Left lobe of liver (tissue), 2 donors: ENCODE measurements at places on chromosomes 4 and X. TPM values are rescaled to one million over a fixed set of nuclear protein-coding genes. Genes with fewer than 3 reads are reported as not detected.

UGT2B7 gene
- total RNA-seq = 218 TPM

NHSL2 gene
- total RNA-seq = 1.3 TPM

DRP2 gene
- not detected for total RNA-seq

LRIT3 gene
- total RNA-seq = 0.08 TPM

UNC5C gene
- 0.86 TPM for total RNA-seq

GRCh38 chrX:103704863-103705262 is 5.8 kb upstream of the TMEM31 start:
- no peak for DNase-seq

- DNase-seq = no peak
Observed at GRCh38 chrX:24268786-24269185, 45.1 kb downstream of the SUPT20HL2 start.

- no peak for DNase-seq
Observed at GRCh38 chr4:172830295-172830764, 338.3 kb upstream of the GALNT7 start.

- DNase-seq = no peak
Observed at GRCh38 chrX:115029440-115029839, 12.0 kb upstream of the IL13RA2 start.

GRCh38 chr4:109440948-109441347 is 7.3 kb downstream of the SEC24B start:
- DNase-seq = no peak

GRCh38 chr4:47590325-47590724 is 105.2 kb downstream of the ATP10D start:
- DNase-seq = no peak

- no peak for DNase-seq
Observed at GRCh38 chrX:46849933-46850332, 13.1 kb downstream of the RP2 start.

- no peak for DNase-seq
Observed at GRCh38 chr4:13528821-13529127, 15.5 kb downstream of the NKX3-2 start.

GRCh38 chr4:152935631-152936445 is at the start of gene FHDC1:
FHDC1 (plus strand) TSS chr4:152936323; CDS start chr4:152943058, 6,735 bp downstream.
- peak; percentile 70 for DNase-seq

DNA sequence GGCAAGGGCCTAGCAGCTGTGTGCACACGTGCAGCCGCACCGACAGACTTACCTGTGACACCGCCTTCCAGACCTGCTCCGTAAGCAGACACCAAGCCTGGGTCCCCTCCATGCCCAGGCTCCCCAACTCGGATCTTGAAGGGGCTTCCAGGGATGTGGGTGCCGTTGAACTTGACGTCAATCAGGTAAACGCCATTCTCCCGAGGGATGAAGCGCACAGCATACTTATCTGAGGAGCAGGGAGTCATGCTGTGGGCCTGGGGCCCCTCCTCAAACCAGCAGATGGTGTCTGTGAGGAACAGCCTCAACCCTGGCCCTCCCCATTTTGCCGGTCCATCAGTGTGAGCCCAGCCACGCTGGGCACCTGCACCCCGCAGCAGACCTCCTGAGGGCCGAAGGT is 24.5 kb downstream of the FLNA start:
- DNase-seq = no peak

- no peak for DNase-seq
Observed at GRCh38 chr4:100581337-100581736, 63.5 kb upstream of the EMCN start.

SPANXN5 gene
- not detected for total RNA-seq

- DNase-seq = no peak
Observed at GRCh38 chr4:173159791-173160190, 8.8 kb upstream of the GALNT7 start.

- no peak for DNase-seq
Observed at GRCh38 chr4:161991811-161992210, 172.0 kb downstream of the FSTL5 start.

FMR1NB gene
- not detected for total RNA-seq

- DNase-seq = no peak
Observed at GRCh38 chr4:53861856-53862610, 202.4 kb downstream of the CHIC2 start.

GRCh38 chr4:15262396-15262795 is 165.4 kb upstream of the C1QTNF7 start:
- no peak for DNase-seq

DNA sequence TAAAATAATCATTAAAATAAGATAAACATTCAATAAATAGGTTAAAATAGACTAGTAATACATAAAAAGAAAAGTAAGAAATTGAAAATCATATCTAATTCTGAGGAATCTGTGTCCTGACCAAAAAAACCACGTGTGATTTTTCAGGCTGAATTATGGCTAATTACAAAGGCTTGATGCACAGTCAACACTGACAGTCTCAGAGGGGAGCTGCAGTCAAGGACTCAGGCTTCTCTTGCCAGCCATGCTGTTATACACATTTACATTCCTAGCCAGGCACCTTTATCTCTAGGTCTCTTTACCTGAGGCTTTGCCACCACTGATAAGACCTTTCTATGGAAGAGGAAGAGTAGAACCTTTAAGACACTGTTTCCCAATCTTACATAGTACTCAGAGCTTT is 1737.7 kb upstream of the PCDH10 start:
- no peak for DNase-seq

DNA sequence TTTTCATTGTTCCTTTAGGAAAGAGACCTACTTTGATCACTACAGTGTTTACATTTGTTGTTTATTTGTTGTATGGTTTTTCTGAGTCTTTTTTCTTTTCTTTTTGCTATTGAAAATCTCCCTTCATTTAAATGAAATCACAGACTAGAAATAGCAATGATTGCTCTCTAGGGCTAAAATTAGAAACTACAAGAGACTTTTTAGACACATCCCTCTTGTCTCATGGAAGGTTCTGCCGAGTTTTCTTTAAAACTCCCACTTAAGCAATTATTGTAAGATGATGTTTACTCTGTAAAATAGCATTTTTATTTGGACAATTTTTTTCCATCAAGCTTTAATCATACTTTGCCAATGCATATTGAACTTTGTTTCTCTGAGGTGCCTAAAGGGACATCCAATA is 136.6 kb downstream of the PALLD start:
- DNase-seq = no peak

ARHGEF38 gene
- 0.23 TPM for total RNA-seq

NXF2B gene
- not detected for total RNA-seq

- DNase-seq = no peak
Observed at GRCh38 chr4:87947381-87948160, 27.9 kb upstream of the SPP1 start.

DNA sequence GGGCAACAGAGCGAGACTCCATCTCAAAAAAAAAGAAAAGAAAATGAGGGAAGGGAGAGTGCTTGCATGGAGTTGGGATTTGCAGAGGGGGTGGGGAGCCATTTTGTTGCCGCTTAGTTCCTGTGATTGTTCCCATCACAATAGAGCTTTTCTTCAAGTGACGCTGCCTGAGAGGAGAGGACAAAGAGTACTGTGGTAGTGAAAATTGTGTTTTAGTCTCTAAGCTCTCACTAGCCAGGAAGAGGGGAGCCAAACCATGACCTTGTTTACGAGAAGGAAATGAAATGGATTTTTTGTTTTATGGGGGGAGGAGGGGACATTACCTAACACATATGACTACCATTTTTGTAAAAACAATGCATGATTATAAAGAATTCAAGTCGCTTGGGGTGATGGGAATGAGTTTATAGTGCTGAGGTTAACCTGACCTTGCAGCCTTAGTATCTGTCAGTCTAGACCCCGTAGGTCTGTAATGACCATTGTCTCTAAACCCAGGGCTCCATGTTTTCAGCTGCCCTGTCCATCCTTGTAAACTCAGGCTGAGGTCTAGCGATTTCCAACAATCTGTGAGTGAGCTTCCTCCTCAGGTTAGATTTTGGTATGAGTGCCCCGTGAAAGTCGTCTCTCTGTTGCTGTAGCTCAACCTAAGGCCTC is 18.8 kb downstream of the SRD5A3 start:
- no peak for DNase-seq

- no peak for DNase-seq
Observed at GRCh38 chrX:133544115-133544514, 128.8 kb upstream of the GPC4 start.

ARHGAP10 gene
- 8.0 TPM for total RNA-seq

GRCh38 chr4:75679876-75680575 is 6.8 kb upstream of the G3BP2 start:
- no peak for DNase-seq

STATH gene
- total RNA-seq = not detected

DNA sequence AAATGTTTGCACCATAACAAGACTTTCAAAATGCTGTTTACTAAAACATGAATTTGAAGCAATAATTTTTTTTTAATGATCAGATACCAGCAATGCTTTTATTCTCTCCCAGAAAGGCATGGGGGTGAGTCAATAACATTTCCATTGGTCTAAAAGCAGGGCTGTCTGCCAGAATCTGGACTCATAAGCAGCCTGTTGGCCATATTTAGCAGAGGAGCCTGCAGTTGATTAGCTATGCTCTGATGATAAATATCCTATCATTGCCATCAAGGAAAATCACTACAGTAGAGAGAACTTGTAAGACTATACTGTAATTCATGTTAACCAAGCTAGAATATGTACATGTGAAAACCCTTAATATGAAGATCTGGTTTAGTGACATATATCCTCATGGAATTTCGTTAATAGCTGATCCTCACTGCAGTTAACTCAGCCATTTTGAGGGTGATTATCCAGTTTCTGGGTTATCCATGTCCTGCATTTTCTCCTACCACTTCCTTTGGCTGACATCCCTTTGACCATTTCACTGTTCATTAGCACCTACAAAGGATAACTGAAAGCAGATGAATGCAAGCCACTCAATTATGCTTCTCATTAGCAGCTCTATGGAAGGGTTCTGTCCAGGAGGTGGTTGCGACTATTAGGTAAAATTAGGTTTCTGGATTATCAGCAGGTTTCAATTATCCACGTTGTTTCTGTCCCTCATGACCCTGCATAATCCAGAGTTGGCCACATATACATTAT is 72.9 kb upstream of the DIAPH2 start:
- DNase-seq = no peak

DNA sequence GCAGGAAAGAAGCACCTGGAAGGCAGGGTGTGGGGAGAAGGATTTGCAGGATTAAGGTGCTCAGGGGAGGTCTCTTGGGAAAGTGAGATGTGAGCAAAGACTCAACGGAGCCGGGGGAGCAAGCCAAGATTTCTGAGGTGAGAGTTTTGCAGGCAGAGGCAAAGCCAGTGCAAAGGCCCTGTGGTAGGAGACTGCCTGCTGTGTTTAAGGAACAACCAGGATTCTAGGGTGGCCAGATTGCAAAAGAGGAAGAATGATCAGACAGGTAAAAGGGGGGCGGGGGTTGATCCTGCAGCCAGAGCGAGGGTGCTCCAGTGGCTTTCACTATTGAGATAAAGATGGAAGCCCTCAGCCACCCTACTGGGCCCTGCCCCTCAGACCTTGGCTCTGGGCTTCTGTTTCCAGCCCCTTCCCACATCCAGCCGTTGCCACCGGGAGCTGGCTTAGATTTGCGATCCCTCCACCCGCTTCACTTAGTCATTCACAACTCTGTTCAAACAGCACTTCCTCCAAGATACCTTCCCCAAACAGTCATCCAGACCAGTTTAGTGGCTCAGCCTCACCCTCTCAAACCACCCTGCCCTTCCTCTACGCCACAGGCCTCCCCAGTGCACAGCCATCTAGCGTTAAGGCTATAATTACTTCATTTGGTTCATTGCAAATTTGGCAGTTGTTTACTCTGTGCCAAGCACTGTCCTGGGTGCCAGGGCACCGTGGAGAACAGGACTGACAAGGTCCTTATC is 23.3 kb upstream of the BCOR start:
- DNase-seq = no peak

- no peak for DNase-seq
Observed at GRCh38 chrX:35150642-35151239, 208.1 kb downstream of the FAM47B start.

GRCh38 chr4:107719207-107719921 is 670 bp downstream of the PAPSS1 start:
- no peak for DNase-seq

ZNF41 gene
- 3.3 TPM for total RNA-seq

DNA sequence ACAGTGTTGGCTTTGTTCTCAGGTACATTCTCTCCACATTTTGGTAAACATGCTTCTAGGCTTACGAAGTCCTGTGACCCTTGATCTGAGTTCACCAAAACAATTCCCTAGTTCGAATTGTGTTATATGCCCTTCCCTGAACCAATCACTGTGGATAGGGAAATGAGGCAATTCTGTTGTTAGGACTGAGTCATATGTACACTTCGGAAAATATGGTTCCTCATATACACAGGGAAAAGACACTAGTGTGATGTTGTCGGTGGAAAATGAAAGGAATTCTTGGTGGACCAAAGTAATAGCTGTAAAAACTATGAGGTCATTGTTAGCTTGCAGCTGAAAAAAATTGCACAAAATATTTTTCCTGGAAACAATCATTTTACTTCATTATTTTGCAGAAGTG is 46.6 kb upstream of the MAGEC2 start:
- DNase-seq = no peak

RHOH gene
- 0.70 TPM for total RNA-seq

DNA sequence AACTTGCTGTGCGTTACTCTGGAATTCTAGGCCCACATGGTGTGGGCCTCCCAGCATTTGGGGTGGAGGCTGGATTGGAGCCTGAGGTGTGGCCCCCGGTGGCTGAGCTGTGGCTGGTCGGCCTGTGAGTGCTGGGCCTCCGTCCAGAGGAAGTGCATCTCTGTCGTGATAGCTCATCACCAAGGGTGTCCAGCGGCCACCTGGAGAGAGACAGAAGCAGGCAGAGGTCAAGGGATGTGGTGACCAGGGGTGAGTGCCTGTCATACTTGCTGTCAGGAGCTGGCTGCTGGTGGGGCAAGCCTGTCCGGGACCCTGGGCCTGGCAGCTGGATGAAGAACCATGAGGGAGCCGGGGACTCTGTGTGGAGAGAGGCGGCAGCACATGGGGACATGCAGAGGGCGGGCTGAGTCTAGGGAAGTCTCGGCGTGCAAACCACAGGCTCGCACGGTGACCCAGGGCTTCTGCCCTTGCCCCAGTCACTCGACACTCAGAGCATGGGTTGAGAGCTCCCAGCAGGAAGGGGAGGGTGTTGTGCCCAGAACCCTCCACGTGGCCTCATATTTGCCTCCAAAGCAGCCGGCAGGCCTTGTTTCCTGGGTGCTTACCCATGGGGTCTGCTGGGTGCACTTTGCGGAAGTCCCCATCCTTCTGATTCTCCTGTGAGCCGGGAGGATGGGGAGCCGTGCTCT is 6.2 kb downstream of the SORCS2 start:
- no peak for DNase-seq
